SW 1271 (cell line): ENCODE measurements at places on chromosomes 13 and 19.

GRCh38 chr19:42216653-42217519 is 591 bp downstream of the DEDD2 start:
- no peak for DNase-seq

DNA sequence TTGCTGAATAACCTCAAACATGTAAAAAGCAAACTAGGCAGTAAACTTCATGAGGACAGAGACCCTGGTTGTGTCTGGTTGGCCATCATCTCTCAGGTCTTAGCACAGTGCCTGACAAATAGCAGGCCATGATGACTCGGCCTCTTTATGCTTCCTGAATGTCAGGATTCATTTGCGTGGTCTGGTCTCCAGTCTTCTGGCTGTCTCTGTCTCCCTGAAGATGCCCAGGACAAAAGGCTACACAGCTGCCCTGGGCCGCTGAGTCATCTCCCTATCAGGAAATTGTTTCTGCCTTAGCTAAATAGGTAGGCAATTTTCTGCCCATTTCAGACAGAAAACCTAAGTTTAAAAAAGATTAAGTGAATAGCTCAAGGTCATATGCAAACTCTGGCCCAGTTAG is 84.1 kb upstream of the FNDC3A start:
- peak; percentile 34 for DNase-seq

GRCh38 chr19:41872775-41873647 is 4.1 kb upstream of the CD79A start:
- peak; percentile 50 for DNase-seq

DNA sequence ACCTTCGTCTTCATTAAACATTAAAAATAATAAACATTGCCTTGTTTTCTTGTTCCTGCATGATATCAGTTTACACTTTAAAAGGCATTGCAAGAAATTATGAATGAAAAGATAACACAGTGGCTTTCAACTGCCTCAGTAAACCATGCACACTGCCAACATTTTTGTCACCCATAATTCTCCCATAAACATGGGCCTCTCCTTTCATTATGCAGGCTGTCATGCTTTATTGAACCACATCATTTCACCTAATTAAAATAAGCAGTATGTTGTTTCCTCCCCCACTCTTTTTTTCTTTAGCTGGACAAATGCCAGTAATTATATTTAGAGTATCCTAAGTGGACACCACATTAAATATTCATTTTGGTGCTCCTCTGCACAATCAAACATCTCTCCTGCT is 1566.5 kb upstream of the SLC10A2 start:
- no peak for DNase-seq

- DNase-seq = no peak
Observed at GRCh38 chr19:6429419-6430221, 3.9 kb downstream of the SLC25A41 start.

DNA sequence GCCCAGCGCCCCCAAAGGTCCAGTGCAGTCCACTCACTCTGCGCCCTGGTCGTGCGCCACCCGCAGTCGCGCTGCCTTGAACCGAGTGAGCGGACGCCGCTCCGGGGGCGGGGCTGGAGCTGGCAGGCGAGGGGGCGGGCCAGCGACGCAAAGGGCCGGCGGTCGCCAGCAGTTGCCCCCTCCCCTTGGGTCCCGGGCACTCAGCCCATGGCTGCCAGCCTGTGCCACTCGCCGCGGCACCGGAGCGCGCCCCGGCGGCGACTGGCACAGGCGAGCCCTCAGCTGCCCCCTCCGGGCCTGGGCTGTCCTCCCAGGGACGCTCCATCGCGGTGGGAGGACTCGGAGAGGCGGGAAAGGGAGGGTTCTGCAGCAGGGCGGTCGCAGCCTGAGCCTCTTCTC is at the start of gene S1PR5:
TSS of gene S1PR5 (minus strand) at position 87 of the 399 bp plus-strand sequence. CDS start 2,436 bp downstream, outside the sequence.
- DNase-seq = peak; percentile 65

- DNase-seq = no peak
Observed at GRCh38 chr13:32791545-32792172, 205.4 kb downstream of the PDS5B start.

- DNase-seq = no peak
Observed at GRCh38 chr13:33728271-33729037, 89.5 kb upstream of the RFC3 start.

DNA sequence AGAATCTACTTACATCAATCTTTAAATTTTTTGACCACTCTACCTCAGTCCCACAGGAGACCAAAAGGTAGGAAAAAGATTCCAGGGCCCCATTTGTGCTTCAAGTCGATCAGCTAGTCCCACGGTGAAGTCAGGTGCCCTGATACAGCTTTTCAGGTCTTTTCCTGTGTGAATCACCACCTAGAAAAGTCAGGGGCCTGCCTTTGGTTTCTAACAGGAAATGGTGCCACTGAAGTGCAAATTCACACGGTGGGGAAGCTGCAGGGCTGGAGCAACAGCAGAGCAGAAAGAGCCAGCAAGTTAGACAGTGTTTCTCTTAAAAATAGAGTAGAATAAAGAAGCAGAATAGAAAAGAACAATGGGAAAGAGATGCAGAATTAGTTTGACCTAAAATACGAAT is 107.5 kb downstream of the KLF12 start:
- DNase-seq = no peak

DNA sequence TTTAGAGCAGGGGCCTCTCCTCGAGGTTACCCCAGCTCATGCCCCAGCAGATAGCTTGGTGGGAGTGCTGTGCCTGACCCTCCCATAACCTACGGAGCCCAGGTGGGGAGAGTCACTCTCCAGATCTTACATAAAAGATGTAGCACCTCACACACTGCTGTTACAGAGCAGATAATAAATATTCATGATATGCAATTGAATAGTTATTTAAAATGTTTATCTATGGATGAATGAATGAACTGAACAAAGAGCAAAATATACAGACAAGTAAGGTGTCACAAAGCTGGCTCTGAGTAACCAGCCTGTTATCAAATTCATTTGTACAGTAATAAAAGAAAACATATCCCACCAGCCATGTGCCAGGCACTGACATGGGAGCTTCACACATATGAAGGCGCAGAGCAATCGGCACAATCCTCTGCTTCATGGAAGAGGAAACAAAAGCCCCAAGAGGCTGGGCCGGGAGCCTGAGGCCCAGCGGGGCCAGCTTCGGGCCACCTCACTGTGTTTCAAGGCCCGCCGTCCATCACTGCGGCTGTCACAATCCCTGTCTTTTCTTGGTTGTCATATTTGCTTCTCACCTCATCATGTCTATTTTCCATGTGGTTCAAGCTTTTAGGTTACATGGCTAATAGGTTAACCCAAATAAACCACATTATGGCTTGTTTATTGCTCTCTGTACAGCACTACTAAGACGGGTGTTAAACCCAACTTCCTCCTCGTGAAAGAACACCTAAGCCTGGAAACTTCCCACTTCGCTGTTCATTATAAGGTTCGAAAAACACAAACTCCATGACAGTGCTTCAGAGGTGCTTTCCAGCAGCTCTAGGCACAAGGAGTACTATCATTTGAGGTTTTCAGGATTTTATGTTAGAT is 78.4 kb downstream of the IRS2 start:
- no peak for DNase-seq

GRCh38 chr13:93476175-93476574 is 249.6 kb downstream of the GPC6 start:
- no peak for DNase-seq

- DNase-seq = no peak
Observed at GRCh38 chr13:73913079-73913740, 221.0 kb downstream of the KLF12 start.

DNA sequence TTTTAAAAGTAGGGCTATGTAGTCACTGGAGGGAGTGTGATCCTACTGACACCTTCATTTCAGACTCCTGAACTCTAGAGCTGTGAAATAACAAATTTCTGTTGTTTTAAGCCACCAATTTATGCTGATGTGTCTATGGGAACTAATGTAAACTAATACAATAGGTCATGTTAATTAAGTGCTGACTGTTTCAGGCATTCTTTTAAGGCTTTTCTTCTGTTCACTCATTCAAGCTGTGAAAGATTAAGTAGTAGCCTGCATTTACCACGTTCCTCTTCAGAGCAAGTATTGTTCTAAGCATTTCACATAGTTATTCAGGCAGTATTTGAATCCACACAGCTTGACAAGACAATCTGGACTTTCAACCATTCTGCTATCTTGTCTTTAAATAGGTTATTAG is 1135.0 kb downstream of the SLITRK1 start:
- DNase-seq = no peak

DNA sequence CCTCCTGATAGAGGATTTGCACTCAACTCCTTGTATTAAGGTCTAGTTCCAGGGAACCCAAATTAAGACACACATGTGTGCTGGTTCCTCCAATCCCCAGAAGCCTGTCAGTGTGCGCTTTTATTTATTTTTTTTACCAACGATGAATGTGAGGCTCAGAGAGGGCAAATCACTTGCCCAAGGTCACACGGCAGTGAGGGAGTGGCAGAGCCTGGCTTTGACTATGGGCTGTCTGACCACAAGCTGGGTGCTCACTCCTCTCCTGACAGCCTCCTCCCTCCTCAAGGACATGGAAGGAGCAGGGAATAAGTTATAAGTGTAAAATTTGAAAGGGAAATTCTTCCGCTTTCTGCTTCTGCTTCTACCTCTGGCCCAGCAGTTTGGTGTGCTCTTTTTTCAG is 48.9 kb downstream of the CYP4F22 start:
- no peak for DNase-seq

- no peak for DNase-seq
Observed at GRCh38 chr19:46924874-46925547, 64.2 kb downstream of the ARHGAP35 start.

DNA sequence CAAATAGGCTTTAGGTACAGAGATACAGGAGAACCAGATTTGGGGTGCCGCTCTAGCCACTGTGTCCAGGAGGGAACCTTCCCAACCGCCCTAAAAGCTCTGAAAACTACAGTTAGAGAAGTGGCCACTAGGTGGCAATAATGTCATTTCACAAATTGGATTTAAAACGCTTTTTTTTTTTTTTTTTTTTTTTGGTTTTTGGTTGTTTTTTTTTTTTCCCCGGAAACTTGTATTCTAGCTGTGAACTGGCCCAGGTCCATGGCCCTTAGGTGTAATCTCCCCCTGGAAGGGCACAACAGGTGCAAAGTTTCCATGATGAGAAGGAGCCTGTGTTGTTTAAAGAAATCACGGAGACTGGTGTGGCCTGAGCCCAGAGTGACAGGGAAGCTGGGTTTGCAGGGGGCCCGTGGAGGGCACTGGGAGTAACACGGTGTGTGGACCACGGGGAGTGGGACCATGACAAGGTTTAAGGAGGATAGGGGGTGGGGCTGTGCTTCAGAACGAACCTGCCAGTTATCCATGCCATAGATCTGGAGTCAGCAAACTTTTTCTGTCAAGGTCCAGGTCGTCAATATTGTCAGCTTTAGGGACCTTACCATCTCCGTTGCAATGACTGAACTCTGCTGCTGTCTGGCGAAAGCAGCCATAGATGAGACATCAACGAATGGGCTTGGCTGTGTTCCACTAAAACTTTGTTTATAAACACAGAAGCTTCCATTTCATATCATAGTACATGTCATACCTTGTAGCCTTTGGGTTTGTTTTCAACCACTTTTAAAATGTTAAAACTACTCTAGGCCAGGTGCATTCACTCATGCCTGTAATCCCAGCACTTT is 10.1 kb downstream of the OR1I1 start:
- peak; percentile 49 for DNase-seq

- DNase-seq = no peak
Observed at GRCh38 chr13:110490009-110490770, 71.3 kb downstream of the RAB20 start.

DNA sequence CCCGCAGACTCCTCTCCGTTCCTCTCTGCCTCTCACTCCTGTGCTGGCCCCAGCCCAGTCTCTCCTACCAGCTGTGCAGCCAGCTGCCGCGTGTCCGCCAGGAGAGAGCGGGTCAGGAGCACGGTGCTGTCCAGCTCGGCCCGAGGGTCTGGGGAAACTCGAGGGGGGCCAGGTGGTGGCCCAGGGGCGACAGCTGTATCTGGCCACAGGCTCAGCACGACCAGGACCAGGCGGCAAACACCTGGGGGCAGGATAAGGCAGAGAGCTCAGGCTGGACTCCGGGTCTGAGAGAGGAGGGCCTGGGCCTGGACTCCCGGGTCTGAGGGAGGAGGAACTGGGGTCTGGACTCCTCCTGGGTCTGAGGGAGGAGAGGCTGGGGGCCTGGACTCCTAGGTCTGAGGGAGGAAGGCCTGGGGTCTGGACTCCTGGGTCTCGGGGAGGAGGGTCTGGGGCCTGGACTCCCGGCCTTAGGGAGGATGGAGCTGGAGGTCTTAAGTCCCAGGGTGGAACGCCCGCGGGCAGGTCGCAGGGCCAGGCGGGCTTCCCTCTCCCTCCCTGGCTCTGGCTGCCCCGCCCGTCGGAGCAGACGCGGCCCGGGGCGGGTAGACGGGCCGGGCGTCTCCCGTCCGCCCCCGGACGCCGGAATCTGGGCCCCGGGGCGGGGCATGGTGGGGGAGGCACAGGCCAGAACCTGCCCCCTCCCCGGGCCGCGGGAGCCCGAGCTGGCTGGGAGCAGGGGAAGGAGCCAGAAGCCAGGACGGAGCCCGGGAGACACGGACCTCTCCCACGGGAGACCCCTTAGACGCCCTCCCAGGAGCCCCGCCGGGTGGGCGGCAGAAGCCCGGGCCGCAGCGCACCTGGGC is 1.3 kb downstream of the IL11 start:
- DNase-seq = no peak

DNA sequence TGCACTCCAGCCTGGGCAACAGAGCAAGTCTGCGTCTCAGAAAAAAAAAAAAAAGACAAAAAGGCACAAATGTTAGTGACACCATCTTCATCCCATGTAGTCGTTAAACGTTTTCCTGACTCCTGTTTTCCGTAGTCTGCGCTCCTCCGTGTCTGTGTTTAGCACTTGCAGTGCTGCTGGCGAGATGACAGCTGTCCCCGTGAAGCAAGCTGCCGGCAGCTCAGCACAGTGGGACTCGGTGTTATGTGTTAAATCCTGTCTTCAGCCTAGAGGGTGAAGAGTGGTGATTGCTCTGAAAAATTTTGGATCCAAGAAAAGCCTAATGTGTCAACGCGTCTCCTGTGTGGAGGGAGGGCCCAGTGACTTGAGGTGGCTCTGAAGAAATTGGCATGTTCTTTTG is 18.4 kb downstream of the UBXN6 start:
- no peak for DNase-seq

DNA sequence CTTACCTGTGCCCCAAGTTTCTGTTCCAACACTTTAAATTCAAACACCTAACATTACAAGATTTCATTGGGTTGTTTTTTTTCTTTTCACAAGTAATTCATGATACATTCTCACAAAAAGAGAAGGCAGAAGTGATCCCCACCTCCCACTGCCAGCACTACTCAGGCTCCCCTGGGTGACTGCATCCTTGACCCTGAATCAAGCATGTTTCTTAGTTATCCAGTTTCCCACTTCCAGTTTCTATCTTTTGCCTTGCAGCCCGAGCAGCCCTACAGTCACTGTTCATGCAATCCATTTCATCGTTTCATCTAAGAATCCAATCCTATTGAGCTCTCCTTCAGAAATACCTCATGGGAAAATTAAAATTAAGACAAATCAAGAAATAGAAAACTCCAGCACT is 61.4 kb downstream of the RNASEH2B start:
- no peak for DNase-seq

DNA sequence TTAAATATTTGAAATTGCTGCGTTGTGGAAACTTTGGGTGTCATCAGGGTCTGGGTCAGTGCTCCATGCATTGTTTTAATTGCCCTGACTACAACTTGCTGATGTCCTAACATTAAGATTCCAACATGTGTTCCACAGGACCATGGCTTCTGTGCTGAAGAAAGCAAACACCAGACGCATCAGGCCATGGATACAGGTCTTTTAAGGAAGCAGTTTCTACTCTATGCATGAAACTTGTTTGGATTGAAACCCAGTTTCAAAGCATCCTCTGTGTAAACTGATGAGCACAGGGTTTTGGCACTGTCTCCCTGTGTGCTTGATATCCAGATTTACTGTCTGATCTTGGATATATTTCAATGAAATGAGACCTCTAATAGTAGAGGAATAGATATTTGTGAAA is 328.4 kb upstream of the SLC10A2 start:
- no peak for DNase-seq
